Stimulated activated CD8-positive, alpha-beta memory T cell treated with anti-CD3 and anti-CD28 coated beads, Interleukin-7, amount 100 ng/mL, for 1 hour (primary cell): ENCODE measurements at places on chromosomes 5 and 9.

- DNase-seq: peak; percentile 15
Measured at GRCh38 chr9:88322906-88323566, 65.2 kb upstream of the SPIN1 start.

DNA sequence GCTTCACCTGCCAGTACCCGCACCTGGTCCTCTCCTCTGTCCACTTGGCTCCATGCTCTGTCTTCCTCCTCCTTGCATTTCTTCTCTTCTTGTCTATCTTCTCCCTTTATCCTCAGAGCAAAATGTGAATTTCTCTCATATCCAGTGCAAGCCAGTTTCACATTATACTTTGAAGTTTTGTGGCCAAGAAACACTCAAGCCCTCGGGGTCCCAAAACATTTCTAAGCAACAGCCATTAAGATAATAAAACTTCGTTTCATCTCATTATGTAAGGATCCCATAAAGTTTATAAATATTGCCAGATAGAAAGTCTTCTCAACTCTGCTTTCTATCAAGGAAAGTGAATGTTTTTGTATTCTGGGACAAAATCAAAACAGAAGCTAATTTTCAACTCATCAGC, 178.8 kb downstream of the SNX18 start:
- no peak for DNase-seq

- no peak for DNase-seq
Measured at GRCh38 chr5:141618030-141618803, 583 bp downstream of the DIAPH1 start.

DNA sequence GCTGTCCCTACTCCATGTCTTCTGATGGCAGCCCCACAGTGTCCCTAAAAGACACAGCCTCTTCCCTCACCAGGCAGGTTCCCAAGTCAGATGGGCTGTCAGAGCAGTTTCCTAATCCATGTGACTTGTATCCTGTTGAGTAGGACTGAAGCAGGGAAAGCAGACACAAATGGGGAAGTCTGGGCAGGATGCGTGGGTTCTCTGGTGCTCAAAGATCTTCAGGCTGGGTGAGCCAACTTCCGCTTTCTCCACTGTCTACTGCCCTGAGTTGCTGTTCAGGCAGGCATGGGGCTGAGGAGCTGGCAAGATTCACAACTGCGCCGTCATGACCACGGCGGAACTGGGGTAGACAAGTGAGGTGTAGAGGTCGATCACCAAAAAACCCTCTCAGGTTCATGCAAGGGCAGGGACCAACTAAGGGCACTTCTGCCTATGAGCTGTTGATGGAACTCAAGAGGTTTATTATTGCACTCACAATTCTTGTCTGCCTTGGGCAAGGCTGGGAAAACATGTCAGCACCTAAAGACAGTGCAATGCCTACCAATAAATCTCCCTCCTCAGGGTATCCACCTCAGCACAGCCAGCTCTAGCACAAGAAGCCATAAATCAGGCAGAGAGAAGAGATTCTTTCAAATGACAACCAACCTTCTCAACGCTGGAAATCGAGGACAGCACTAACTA, 83.4 kb downstream of the RAPGEF1 start:
- peak; percentile 57 for DNase-seq

DNA sequence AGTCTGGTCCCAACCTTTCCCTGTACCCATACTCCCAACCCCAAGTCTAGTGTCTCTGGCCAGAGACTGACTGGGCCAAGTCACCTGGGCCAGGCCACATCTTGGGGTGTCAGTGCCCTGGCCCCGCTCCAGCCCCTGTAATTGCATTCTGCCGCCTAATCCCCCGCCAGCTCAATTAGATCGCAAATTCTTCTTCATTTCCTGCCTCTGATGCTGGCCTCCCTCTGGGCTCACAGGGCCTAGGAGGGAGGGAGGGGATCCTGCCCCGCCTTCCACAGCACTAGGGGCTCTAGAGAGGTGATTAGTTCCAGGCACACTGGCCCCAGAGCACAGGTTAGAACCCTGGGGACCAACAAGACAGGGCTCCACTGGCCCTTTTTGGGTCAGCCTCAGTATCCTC, 5.5 kb downstream of the CXXC5 start:
- DNase-seq: no peak

DNA sequence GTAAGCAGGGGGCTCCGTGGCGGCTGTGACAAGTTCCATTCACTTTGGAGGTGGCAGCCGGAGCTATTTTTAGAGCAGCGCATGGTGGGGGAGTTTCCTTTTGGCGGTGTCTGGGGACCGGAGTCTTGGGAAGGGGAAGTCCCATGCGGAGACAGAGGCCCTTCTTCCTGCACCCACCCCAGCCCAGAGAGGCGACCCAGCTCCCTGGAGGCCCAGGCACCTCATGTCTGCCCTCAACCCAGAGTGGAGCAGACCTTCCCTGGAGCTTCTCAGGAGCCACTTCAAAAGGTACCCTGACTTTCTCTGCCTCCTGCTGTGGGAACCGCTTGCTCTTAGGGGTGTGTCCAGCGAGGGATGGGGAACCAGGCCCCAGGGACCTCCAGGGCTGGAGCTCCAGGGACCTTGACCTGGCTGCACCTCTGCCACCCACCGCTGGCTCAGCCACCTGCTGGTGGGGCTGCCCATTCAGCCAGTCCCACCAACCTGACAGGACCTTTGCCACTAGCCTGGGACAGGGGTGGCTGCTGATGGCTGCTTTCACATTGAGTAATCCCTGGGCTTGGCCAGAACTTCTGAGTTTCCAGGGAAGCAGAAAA, 34.1 kb downstream of the NEK6 start:
- DNase-seq: no peak

DNA sequence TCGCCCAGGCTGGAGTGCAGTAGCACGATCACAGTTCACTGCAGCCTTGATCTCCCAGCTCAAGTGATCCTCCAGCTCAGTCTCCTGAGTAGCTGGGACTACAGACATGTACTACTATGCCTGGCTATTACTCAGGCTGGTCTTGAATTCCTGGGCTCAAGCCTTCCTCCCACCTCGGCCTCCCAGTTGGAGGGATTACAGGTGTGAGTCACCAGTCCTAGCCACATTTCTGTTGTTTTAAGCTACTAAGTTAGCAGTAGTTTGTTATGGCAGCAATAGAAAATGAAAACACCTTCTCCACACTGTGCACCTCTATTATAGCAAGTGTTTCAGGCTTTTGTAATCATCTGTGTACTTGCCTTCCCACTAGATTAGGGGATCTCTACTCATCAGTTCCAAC, 588.9 kb upstream of the TLE4 start:
- DNase-seq: no peak

- DNase-seq: no peak
Measured at GRCh38 chr5:177377851-177378776, 6.1 kb upstream of the SLC34A1 start.

DNA sequence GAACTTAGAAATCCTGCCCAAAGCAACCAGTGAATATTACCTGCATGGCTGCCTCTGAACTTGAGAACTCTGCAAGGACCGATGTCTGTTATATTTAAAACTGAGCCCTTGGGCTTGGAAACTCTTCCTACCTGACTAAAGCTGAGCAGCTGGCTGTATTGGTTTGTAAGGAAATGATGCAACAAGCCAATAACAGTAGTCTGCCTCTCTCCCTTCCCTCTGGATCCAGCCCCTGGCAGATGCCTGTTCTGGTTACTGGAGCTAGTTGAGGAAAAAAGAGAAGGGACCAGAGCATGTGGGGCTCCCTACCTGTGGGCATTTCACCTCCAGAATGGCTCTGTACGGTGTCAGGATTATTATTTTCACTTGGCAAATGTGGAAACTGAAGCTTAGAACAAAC, 34.7 kb downstream of the SH3RF2 start:
- no peak for DNase-seq

- no peak for DNase-seq
Measured at GRCh38 chr5:144203750-144204596, 33.3 kb downstream of the KCTD16 start.

DNA sequence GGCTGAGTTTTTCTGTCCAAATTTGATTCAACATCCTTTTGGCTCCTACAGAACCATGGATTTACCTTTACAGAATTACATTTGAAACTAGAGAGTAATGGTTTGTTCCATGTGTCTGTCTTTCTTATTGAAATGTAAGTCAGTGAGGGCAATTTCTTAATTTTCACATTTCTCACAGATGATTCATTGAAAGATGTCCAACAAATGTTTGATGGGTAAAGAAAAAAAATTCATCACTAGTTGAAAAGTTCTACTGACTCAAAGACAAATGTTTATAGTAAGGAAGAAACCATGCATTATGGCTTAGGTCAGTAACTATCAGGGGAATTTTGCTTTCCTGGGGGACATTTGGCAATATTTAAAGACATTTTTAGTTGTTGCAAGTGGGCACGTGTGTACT, 131.6 kb upstream of the TRPM3 start:
- DNase-seq: no peak

- no peak for DNase-seq
Measured at GRCh38 chr5:97094579-97095317, 47.7 kb downstream of the LIX1 start.

- DNase-seq: no peak
Measured at GRCh38 chr5:116645627-116646026, 71.0 kb upstream of the SEMA6A start.

DNA sequence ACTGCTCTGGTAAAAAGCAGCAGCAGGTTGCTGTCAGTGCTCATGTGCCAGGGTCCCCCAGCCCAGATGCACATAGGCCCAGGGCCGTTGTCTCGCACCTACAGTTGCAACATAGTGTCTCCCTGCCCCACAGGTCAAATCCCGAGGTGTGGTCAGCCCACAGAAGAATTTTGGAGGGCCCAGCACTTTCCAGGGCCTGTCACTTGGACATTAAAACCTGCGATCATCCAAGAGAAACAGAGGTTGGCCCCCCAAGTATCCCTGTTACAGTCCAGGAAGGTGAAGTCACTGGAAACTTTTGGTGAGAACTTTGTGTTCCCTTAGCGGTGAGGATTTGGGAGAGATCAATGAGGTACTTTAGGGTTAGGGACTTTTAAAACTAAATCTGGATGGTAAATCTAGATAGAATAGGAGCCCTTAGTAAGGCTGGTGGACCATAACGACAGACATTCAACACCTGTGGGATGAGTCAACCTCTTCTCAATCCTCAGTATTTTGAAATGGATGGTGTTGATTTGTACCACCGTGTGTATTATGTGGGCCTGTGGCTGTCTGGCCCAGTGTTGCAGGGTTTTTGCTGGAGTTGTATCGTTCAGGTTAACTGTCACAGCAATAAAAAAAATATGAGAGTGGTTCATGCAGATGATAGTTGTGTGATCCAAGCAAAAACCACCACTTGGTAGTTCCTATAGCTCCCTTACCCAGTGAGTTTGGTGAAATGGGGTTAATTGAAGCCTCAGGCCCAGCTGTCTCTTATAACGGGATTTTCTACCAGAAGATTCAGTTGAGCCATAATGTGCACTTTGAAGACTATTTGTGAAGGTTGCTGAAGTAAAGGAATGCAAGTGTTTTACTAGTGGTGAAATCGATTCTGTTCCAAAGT, 19.2 kb downstream of the OR2S2 start:
- no peak for DNase-seq
